ENCODE measurements at places on chromosomes 4 and X. TPM values are rescaled to one million over a fixed set of nuclear protein-coding genes. Genes with fewer than 3 reads are reported as not detected.

Gene P2RY8
- total RNA-seq, result 59.1 TPM

DNA sequence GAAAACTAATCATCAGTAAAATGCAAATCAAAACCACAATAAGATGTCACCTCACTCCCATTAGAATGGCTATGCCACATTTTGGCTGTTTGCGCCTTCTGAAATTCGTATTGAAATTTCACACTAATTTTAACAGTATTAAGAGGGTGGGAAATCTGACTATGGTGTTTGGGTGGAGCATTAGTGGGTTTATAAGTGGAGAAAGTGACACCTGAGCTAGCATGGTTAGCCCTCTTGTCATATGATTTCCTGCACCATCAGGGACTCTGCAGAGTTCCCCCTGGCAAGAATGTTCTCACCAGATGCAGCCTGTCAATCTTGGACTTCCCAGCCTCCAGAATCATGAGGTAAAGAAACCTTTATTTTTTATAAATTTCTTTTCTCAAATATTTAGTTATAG, 31.6 kb upstream of the BRWD3 start:
- DNase-seq, result no peak

Gene MAGEB1
- not detected for total RNA-seq

Gene TMPRSS11D
- total RNA-seq, result not detected

Gene ALPK1
- total RNA-seq, result 33.3 TPM

DNA sequence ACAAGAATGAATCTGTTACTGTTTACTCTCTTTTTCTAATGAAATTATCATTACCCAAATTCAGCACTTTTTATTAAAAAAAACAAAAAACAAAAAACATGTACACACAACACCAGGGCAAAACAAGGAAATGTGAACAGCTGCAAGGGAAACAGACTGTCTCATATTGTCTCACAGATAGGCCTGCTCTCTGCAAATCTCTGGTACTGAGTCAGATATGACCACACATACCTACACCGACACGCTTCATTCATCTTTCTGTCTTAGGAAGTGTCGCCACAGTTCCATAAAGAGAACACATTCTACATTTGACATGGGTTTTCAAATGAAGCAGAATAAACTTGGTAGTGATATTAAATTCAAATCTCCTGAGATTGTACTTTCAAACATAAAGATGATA, 92.2 kb upstream of the GPR34 start:
- DNase-seq, result no peak

GRCh38 chrX:17839269-17839668, 21.8 kb downstream of the RAI2 start:
- no peak for DNase-seq

Gene IGSF1
- total RNA-seq, result not detected

GRCh38 chr4:173990126-173990868, 293.2 kb downstream of the FBXO8 start:
- DNase-seq, result no peak

DNA sequence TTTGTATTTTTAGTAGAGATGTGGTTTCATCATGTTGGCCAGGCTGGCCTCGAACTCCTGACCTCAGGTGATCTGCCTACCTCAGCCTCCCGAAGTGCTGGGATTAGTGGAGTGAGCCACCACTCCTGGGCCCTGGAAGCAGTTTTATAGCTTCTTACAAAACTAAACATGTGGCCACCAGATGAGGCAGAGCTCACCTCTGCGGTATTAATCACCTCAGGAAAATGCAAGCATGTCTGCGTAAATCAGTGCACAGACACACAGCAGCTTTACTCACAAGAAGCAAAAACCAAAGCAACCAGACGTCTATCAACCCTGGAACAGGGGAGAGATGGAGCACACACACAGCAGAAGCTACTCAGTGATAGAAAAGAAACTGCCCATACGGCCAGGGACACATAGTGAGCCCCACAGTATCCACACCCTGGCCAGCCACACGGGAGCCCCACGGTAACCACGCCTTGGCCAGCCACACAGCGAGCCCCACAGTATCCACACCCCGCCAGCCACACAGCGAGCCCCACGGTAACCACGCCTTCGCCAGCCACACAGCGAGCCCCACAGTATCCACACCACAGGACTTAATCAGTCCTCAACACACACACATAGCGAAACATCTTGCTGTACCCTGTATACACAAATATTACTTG, 30.2 kb downstream of the PPP2R3B start:
- peak; percentile 51 for DNase-seq
